ENCODE measurements at places on chromosomes 16 and 17.

- no peak for DNase-seq
These were observed 36.3 kb downstream of the PITPNC1 start for GRCh38 chr17:67413388-67413787.

DNA sequence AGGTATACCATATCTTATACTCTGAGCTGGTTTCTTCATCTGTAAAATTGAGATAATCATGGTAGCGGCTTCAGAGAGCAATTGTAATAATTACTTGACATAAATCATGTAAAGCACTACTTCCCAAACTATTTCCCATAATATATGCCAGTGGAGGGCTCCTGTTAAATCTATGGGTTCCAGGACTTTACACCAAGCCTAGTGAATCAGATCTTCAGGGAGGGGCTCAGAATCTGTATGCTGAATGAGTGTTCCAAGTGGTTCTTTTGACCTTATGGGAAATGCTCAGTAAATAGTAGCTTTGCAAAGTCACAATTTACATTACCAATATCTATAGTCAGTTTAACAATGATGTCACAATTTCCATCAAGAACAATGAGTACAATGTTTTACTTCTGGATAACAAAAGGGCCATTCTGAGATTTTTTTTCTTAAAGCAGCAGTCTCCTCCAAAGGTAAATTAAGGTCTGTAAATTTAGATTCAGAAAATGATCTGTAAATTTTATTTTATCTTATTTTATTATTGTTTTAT, 50.9 kb upstream of the NLK start:
- no peak for DNase-seq

- DNase-seq, result no peak
These were observed 281.9 kb upstream of the ASIC2 start for GRCh38 chr17:33574942-33575445.

GRCh38 chr16:85524630-85525419, 88.3 kb upstream of the GSE1 start:
- no peak for DNase-seq

DNA sequence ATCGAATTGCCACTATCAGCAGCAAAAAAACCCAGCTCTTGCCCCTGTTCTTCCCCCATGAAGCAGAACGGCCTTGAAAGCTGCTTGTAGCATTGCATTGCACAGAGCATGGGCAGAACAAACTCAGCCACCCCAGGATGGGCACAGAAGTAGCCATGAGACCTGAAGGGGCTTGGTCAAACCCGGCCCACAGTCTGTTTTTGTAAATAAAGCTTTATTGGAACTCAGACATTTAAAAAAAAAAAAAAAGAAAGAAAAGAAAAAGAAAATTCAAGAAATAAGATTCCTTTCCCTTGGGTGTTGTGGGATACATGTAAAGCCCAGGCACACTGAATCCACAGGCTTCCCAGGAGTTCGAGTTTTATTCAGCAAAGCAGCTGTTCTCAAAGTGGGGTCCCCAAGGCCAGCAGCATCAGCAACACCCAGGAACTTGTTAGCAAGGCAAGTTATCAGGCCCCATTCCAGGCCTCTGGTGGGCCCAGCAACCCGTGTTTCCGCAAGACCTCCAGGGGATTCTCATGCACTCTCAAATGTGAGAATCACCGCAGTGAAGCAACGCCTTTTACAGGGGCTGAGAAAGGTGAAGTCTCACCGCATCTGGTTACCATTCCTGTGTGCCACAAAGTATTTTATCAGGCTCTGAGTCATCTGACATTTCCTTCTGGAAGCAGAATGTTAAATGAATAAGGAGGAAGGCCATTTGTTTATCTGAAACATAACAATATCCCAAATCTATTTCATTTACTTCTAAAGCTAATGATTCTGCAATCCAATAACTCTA, 108.2 kb downstream of the SLC39A11 start:
- no peak for DNase-seq

- DNase-seq, result no peak
These were observed 14.4 kb downstream of the SDR42E1 start for GRCh38 chr16:81996664-81997509.

- DNase-seq, result no peak
These were observed 18.2 kb upstream of the GAA start for GRCh38 chr17:80083136-80083661.

DNA sequence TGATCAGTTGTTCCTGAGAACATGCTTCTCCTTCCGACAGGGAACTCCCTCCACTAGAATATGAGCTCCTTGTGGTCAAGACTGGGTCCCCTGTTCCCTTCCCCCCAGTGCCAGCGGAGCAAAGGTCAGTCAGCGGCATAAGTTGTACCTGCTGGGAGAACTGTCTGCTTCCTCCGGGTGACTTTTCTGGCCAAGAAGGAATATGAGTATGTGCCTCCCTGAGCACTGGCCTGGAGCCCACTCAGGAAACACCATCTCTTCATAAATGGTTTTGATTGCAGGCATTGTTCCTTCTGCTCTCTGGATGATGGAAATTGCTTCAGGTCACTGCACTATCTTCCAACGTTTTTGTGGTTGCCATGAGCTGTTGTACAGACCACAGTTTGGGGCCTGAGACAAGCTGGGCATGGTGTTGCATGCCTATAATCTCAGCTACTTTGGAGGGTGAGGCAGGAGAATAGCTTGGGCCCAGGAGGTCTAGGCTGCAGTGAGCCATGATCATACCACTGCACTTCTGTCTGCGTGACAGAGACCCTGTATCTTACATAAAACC, 2.9 kb upstream of the P4HB start:
- no peak for DNase-seq

GRCh38 chr17:77841742-77842527, 116.6 kb upstream of the TNRC6C start:
- DNase-seq, result no peak

DNA sequence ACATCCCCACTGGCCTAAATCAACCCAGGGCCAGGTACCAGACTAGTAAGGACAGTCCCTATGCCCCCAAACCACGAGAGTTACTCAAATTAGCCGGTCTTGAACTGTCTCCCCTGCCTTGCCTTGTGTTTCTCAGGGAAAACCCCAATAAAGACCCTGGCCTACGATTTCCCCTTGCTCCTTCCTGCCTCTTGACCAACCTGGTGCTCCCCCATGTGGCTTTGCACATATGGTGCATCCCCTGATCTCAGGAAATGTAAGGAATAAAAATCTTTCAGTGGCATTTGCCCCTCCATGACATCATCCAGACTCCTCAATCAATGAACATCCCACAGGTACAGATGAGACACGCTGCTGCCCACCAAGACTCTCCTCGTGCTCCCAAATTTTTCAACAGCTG, 87.9 kb downstream of the ZNF18 start:
- DNase-seq, result no peak

All from CD4-positive, alpha-beta T cell treated with Interleukin-15 for 4 hours (primary cell).